ENCODE measurements at places on chromosomes 13 and 19.
A peak's percentile ranks its signal among the peaks of the same experiment; 100 is the strongest.

GRCh38 chr13:39186205-39186875, 148.1 kb downstream of the NHLRC3 start:
- DNase-seq = no peak

- DNase-seq = peak; percentile 88
These were observed 1.6 kb downstream of the MEX3D start for GRCh38 chr19:1566392-1567115.

DNA sequence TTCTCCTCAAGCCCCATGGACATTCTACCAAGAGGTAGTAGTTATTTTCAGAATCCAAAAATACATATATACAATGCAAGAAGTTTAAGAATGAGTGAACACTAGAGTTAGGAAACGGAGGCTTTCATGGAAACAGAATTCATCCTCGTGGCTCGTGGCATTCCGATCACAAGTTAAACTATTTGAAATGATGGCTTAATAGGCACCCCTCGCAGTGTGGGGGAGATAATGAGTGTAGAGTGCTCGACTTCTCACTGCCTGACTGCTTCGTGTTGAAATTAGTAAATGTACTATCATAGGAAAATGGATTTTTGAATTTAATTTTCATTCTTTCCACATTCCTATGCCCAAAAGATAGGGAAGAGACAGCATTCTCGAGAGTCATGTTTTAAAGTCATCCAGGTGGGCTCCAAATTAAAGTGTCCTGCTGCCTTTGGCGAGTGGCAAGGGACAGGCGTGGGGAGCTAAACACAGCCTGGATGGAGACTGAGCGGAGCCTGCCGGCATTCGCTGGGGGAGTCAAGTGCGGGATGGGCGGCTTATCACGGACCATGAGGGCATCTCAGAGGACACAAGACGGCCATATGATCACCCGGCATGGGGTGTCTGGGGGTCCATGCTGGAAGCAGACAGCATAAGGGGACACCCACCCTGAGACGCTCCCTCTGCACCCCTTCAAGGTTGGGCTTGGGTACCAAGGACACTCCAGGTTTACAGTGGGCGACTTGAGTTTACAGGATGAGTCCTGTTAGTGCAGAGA, 165.2 kb downstream of the TEX29 start:
- no peak for DNase-seq

DNA sequence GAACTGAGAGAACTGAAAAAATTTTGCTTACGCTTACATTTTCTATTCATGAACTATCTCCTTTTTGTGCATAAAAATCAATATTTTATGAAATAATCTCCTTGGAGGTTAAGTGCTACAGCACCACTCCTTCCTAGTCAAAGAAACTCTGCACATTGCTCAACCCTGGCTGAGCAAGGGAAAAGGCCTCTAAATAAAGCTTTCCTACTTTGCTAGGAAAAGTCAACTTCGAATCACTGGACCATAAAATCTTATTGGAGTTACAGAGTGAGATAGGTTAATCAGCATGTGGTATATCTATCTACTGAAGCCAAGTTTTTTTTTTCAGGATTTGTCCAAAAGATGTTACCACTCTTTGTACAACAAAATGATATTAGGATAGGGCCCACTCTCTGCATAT, 57.5 kb upstream of the HMGB1 start:
- DNase-seq = no peak

DNA sequence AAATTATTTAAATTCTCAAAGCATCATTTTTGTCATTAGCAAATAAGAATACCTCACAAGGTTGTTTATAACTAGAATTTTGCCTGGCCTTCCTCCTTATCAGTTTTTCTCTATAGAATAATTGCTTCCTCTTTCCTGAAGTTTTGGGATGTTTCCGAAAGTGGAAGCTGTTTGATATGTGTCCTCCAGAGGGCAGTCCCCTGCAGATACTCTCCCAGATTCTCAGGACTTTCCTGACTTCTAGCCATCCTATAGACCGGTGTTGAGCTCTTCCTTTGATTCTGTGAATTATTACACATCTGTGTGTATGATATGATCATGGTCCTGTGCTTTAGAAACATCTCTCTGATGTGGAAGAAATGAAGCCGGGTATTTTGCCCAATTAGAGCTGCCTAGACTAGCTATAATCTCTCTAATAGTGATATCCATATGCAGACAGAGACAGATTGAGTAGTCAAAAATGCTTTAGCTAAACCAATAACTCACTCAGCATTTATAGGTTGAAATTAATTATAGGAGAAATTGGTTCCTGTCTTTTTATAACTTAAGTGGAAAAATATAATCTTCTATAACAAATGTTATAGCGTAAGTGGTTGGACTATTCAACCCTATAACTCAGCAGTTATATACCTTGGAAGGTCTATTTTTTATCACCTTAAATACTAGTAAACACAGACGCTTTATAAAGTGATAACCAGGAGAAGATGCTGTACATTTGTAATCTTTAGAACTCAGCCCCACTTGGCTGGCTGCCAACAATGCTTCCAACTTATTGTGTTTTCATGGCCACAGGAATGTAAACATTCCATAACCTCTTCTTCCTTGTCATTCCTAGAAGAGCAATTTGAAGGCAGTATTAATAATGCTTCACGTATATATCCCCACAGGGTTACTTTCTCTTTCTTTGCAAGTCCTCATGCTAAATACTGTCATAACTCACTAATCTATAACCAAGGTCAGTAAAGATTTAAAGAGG, 201.0 kb upstream of the RXFP2 start:
- peak; percentile 18 for DNase-seq

DNA sequence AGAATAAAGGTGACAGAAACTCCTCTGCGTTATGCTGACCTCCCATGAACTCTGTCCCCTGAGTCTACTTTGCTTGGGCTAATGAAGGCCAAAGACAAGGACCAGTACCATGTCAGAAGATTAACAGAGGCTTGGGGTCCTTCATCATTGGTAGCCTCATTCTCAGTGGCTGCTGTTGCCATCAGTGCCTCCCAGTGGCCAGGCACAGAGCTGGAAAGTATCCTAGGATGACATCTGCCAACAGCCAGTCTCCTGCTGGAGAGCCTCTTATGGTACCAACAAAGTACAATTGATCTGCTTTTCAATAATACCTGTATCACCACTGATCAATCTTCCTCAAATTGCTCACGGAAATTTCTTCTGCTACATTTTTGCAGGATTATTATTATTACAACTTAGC, 281.6 kb downstream of the DNAJC15 start:
- peak; percentile 8 for DNase-seq

DNA sequence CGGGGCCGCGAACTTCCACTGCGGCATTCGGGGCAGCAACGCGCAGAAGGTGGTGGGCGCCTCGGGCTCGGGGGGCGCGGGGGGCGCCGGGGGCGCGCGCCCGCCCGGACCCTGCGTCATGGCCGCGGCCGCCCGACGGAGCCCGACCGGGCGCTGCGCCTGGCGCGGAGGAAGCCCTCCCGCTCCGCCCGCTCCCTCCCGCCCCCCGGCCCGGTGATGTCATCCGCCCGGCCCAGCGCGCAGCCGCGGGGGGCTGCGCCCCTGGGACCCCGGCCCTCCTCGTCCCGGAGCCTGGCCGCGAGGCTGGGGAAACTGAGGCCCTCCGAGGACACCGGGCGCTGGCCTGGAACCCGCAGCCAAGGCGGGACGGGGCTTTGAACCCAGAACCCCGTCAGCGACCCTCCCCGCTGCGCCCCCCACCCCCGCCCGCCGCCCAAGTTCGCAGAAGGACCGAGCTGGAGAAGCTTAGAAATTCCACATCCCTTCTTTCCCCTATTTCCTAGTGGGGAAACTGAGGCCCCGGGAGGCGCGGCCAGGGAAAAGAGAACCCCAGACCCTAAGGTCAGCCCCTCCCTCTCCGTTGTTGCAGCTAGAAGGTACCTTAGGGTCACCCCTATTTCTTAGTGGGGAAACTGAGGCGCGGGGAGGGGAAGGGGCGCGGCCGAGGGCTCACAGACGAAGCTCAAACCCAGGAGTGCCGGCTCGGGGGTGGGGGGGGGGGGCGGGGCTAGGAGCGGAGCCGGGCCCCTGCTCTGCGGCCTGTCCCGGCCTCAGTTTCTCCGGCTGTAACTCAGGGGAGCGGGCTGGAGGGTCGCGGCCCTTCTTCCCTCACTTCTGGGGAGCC, at the start of gene SHC2:
Gene SHC2 (minus strand): TSS at position 157 of the 844 bp plus-strand sequence. CDS start 37 bp downstream, at position 120.
- no peak for DNase-seq

All from dermis microvascular lymphatic vessel endothelial cell (primary cell).